ENCODE measurements at places on chromosomes 2 and 18.

DNA sequence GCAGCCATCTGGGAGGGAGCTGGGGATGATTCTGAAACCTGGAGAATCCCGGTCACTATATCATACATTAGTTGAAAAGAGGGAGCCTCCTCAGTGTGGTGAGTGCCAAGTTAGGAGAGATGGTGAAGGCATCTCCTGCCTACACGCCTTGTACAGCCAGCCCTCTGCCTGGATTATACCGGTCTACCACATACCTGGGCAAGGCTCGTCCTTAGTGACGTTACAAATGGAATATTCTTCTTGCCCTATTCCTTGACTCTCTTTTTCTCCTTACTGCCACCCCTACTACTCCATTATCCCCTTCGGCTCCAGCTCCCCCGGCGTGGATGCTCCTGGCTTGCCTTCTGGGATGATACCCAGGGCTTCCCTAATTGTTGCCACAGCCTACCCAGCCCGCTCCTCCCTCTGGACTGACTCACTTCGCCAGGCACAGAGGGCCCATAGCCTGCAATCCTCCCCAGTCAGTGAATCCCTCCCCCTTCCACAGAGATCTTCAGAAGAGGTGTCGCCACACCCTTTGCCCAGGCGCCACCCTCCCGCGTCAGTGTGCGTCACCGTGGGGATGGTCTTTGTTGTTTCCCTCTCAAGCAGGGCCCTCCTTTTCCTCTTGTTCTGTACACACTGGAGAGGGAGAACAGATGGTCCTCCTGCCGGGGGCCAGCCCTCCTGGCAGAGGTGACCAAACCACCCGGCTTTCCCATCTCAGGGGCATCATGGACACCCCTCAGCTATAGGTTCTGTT, 115.2 kb upstream of the EPAS1 start:
- DNase-seq = no peak

DNA sequence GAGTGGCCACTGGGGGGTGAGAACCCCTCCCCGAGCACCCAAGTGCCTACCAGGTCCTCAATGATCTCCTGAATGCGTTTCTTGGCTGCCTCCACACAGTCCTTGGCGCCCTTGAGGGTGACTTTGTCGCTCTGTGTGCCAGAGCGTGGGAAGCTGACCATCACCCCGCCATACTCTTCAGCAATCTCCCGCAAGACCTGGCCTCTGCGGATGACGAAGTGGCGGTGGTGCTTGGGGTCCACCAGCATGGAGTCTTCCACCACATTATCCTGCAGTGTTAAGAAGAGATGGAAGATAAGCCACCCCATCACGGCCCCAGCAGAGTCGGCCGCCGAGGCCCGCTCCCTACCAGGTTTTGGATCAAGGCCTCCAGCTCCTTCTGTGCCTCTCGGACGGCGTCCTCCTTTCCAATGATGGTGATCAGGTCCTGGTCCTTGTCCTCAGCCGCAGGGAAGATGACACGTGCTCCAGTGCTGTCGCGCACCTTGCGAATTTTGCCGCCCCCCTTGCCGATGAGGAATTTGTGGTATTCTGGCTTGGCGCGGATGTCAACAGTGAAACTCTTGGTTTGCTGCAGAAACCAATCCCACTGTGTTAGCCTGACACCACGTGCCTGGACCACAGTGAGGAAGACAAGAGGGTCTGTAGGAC, 51.2 kb downstream of the ANO7 start:
- no peak for DNase-seq

DNA sequence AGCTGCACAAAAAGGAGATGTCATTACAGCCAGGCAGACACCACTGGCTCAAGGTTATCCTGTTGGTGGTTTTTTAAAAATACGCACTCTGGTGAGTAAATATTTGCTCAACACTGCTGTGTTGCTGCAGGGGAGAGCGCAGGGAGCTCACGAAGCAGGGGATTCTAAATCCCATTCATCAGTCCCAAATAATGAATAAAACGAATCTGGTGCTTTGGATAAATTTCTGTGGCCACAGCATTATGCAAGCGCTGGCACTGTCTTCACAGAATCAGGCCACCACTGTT, 256.2 kb downstream of the HDAC4 start:
- DNase-seq = no peak

DNA sequence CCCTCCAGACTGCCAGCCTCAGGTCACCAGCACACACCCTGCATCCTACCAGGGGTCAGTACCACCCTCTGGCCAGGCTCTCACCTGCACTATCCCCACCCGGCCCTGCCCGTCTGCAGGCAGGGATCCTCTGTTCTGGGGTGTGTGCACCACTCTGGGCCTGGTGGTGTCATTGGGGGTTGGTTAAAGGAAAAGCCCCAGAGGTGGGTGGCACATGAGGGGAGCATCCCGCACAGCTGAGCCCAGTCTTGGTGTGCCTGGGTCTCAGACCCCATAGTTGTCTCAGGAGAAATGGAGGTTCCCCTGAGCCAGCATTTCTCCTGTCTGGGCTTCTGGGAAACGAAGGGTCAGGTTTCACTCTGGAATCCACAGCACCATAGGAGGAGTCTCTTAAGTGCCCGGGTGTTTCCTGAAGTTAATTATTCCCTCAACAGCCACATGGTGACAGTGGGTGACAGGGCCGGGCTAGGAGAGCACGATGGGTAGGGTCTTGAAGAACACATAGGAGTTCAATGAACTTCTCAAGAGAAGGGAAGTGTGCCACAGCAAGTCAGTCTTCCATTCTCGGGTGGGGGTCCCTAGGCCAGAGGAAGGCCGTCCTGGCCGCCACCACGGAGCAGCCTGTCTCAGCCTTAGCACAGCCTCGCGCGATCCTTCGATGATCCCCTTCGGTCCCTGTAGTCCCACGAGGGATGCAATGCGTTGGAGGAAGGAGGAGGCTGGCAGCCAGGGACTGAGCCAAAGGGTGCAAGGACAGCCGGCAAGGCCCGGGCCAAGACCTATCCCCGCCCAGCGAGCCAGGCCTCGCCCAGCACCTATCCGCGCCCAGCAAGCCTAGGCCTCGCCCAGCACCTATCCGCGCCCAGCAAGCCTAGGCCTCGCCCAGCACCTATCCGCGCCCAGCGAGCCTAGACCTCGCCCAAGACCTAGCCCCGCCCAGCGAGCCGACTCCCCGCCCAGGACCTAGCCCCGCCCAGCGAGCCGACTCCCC, 1.1 kb upstream of the FARP2 start:
- DNase-seq = peak; percentile 58

GRCh38 chr2:68214381-68214780, 38.0 kb downstream of the PPP3R1 start:
- no peak for DNase-seq

- DNase-seq = no peak
Measured at GRCh38 chr2:129229830-129230441, 749.5 kb upstream of the RAB6C start.

GRCh38 chr2:134369220-134369902, 115.5 kb downstream of the MGAT5 start:
- DNase-seq = no peak

GRCh38 chr18:23237524-23238151, 102.4 kb downstream of the CABLES1 start:
- peak; percentile 92 for DNase-seq

DNA sequence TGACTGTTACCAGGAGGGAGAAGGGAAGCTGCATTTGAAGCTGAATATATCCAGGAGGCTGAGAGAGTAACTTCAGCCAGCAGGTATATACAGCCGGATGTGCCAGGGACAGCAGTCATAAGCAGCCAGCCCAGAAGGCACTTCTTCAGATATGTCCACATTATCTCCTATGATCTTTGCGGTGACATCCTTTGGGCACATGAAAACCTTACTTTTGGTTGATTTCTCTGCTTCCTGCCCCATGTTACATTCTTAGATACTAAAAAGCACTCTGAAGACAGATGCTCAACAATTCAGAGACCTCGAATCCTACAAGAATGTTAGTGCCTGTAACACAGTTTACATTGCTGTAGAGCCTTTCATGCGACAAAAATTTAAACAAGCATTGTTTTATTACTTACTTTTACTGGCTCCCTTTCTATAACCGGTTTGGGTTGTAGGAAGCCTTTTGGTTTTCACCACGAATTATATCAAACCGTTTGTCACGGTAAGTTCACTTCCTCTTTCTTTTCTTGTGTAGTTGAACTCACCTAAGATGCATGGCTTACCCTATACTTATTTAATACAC, 50.3 kb upstream of the TLK1 start:
- DNase-seq = no peak

- no peak for DNase-seq
Measured at GRCh38 chr18:1777843-1778242, 793.5 kb downstream of the METTL4 start.

- peak; percentile 15 for DNase-seq
Measured at GRCh38 chr2:232541195-232541960, 1.9 kb downstream of the CHRNG start.

GRCh38 chr2:13230221-13230620, 513.5 kb downstream of the TRIB2 start:
- DNase-seq = no peak

- DNase-seq = no peak
Measured at GRCh38 chr2:73780237-73780582, 307 bp upstream of the DUSP11 start.

DNA sequence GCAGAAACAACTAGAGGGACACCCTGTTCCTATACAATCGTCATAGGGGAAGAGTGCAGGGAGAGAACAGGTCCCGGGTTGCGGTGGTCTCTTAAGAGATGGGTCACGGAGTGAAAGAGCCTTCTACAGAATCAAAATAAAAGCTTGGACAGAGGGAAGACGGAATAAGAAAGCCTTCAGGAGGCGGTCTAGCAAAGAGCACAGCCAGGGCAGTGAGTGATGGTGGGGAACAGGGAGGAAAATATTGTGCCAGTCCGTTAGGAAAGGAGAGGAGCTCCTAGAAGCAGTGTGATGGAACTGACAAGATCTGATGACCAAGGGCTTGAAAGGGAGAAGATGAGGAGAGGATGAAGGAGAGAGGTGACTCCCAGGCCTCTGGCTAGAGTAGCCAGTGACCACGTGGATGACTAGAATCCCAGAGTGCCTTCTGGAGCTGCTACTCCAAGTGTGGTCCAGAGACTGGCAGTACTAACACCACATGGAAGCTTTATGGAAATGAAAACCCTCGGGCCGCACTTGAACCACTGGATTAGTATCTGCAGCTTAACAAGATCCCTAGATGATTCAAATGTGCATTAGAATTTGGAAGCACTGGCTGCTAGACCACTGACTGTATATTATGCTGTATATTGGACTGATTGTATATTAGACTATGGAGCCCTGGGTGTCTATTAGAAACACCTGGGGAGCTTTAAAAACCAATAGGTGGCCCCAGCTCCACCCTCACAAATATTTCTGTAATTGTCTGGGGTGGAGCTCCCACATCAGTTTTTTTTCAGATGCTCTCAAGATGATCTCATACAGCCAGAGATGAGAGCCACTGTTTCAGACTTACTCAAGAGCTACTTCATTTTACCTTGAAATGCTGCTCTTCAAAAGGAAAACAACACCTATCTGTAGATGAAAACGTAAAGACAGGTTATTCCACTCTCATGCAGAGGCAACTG, 1.1 kb upstream of the EVA1A start:
- no peak for DNase-seq

DNA sequence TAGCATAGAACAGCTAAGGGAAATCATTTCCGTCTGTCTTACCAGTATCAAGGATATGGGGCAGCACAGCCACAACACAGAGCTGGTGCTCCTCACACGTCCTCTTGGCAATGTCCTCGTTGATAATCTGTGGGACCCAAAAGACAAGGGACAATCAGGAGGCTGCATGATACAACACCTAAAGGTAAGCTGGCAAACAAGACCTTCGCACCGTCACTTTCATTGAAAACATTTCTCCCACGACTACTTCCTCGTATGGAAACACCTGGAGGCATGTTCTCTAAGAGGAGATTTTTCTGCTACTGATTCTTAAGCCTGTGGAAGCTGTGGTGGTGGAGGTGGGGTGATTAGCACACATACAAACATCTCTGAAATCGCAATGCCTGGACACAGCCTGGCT, 23.7 kb downstream of the PDIA6 start:
- no peak for DNase-seq

DNA sequence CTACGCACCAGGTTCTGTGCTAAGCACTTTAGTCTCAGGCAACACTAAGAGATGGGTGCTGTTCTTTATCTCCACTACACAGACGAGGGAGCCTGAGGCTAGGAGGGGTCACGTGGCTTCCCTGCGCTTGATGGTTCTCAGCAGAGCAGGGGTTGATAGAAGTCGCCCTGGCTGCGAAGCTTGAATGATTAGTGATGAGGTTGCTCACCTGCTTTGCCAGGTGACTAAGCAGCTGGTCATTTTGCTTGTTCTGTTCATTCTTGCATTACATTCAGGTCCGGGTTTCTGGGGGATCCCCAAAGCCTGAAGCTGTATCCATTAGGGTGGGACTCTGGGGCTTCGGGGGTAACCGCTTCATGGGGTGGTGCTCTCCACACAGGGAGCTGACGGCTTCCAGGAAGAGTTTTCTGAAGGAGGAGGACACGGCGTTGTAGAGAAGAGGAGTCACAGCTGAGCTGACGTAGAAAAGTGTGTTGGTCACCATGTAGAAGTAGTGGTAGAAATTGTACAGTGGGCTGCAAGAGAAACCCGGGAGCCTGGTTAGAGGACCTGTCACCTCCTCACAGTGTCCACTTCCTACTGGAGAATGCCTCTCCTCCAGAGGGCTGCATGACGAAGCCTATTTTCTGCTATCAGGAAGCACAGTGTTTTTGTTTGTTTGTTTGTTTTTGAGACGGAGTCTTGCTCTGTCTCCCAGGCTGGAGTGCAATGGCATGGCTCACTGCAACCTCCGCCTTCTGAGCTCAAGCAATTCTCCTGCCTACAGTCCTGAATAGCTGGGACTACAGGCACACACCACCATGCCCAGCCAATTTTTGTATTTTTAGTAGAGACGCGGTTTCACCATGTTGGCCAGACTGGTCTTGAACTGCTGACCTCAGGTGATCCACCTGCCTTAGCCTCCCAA, 11.5 kb downstream of the NTSR2 start:
- no peak for DNase-seq

DNA sequence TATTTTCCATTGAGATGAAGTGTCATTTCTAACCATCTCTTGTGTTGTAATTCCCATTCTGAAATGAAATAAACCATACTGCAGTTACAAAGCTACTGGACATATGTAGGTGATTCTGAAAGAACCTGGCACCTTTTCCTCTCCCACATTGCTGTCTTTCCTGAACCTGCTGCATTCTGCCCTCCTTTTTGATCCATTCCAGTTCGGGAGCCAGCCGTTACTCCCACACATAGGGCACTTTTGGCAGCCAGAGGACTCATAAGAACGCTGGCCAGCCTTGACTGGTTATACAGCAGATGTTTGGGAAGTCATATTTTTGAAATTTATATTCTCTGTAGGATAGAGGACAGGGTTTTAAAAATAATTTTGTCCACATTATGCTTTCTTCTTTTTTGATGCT, 369.8 kb upstream of the CDH7 start:
- no peak for DNase-seq

GRCh38 chr2:178309541-178309940, 115.2 kb downstream of the OSBPL6 start:
- DNase-seq = no peak
